ENCODE measurements at places on chromosomes 16 and 17.

DNA sequence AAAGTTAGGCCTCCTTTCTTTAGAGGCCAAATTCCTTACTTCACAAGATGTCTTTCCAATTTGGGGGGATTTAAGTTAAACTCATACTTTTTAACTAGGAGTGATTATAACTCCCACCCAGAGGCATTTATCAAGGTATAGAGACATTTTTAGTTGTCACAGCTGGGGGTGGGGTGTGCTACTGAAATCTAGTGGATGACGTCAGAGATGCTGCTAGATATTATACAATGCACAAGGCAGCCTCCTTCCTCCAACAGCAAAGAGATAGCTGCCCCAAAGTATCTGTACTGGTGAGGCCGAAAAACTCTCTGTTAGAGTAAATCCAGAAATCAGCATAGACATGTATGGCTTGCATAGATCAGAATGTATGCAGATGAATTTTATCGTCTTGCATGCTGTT, 324.0 kb downstream of the HS3ST4 start:
- DNase-seq = no peak

GRCh38 chr16:30488764-30489605, 16.4 kb downstream of the ITGAL start:
- DNase-seq = peak; percentile 27

DNA sequence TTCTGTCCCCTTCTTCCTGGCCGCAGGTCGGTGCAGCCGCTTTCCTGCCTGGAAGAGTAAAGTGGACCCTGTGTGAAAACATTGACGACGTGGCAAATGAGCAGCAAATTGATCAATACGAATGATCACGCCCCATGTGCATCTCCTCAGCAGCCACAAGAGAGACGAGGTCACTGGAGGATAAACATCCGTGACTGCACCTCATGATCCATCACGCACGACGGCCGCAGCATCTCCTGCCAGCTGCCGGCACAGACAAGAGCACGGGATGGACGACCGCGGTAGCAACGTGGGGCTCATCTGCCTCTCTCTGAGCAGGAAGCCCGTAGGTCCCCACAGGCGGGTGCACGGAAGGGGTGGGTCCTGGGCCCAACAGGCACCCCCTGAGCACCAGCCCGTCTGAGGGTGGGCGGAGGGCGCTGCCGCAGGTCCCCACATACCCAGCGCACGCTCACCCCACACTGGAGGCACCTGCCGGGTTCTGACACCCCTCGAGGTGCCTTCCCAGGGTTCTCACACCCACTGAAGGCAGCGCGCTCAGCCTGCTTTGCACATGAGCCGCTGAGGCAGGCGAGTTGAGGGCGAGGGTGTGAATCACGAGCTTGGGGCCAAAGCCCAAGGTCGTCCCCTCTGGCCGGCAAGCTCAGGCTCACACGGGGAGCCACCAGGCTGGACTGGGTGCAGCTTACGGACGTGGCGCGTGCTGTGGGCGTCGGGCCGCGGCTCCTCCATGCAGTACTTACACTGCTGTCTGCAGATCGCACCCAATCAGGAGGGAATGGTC, 12.3 kb upstream of the CDH15 start:
- DNase-seq = no peak

DNA sequence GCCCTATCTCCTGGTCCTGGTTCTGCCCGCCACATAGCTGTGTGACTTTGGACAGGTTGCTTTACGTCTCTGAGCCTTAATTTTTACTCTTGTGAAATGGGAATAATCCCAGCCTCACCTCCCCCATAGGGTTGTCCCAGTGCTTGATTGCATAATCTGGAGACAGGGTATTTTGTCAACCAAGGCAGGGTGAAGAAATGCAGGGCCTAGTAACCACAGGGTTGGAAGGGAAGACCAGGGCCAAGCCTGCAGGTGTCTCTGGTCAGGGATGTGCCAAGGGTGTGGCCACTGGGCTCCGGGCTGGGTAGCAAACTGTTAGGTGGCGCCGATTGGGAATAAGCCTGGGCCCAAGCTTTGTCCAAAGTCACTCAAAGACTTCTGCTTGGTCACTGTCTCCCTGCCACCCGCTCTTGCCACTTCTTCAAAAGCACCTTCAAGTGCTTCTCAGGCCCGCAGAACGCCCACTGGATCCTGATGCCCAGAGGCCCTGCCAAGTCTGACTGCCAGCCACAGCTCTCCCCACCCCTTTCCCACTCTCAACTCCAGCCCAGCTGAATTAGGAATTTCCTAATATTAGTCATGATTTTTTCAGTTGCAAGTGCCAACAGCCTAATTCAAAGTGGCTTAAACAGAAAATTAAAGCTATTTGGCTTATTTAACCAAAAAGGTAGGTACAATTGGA, 20.6 kb upstream of the COL1A1 start:
- DNase-seq = peak; percentile 91

DNA sequence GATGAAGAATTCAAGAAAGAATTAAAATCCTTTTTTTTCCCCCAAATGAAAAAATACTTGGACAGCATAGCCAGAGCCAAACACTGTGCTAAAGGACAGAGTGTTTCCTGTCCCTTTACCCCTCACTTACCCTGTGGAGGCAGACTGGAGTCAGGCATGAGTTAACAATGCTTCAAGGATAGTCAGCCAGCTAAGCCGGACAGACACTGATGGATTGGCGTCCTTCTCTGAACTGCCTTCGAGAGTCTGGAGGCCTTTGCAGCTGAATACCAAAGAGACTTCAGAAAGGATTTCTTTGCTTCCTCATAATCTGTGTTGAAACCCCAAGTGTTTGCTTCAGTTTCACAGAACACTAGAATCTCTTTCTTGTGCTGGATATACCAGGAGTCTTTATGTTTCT, 4.6 kb downstream of the METTL9 start:
- DNase-seq = no peak

DNA sequence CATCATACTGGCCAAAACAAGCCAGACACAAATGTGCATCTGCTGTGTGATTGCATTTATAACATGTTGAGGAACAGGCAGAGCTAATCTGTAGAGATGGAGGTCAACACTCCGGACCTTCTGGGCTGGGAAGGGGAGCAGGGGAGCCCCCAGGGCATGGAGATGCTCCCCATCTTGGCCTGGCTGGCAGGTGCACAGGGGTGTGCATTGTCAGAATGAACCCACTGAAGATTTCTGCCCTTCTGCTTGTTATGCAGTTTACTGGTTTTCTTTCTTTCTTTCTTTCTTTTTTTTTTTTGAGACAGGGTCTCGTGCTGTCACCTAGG, 146.9 kb downstream of the CMIP start:
- no peak for DNase-seq

GRCh38 chr16:11256661-11257130, 692 bp upstream of the SOCS1 start:
- DNase-seq = peak; percentile 60

DNA sequence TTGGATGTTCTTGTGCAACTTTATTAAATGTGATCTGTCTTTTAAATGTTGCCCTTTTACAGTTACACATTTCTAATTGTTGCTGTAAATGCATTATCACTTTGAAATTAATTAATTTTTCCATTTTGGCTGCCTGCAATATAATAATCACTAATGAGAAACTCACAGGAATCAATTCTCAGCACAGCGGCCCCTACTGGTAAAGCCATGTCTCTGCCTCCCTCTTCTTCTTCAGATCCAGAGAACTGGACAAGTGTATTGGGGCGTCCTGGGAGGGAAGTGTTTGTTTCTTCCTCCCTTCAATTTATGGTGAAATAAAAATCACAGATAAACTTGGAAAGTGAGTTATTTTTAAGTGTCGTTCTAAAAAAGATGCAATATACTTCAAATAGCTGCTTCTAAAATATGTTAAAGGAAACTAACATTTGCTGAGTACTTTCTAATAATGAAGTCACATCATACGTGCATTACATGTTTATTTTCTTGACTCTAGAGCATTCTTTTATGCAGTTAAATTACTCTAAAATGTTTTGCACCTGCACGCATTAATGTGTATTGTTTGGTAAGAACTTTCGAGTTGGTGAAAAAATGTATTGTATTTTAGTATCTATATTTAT, 338.0 kb downstream of the WWOX start:
- no peak for DNase-seq

DNA sequence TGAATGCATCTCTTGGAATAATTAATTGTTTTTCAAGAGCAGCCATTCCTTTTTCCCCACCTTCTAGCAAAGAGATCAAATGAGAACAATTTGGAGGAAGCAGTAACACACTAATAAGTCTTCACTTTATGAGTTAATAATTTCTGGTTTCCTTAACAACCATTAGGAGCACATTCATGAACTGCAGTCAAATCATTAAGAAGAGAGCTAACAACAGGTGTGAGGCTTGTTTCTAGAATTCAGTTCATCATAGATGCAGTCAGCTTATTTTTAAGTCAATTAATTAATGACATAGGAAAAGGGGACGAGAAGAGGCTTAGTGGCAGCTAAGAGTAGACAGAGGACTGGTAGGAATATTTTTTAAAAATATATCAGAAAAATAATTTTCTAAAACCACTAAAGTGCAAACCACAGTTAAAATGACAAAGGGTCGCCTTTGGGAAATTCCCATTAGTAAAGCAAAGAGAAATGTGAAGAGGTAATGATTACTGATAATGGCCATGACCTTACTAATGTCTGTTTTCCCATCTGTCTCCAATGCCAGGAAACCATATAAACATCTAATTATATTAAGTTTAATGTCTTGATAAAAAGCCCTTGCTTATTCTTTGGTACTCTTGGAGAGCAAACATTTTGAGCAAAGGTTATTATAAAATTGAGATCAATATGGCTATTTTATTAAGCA, 184.2 kb downstream of the KCNJ2 start:
- DNase-seq = no peak

- peak; percentile 71 for DNase-seq
Observed at GRCh38 chr17:50787106-50787505, 19.8 kb upstream of the ANKRD40CL start.

DNA sequence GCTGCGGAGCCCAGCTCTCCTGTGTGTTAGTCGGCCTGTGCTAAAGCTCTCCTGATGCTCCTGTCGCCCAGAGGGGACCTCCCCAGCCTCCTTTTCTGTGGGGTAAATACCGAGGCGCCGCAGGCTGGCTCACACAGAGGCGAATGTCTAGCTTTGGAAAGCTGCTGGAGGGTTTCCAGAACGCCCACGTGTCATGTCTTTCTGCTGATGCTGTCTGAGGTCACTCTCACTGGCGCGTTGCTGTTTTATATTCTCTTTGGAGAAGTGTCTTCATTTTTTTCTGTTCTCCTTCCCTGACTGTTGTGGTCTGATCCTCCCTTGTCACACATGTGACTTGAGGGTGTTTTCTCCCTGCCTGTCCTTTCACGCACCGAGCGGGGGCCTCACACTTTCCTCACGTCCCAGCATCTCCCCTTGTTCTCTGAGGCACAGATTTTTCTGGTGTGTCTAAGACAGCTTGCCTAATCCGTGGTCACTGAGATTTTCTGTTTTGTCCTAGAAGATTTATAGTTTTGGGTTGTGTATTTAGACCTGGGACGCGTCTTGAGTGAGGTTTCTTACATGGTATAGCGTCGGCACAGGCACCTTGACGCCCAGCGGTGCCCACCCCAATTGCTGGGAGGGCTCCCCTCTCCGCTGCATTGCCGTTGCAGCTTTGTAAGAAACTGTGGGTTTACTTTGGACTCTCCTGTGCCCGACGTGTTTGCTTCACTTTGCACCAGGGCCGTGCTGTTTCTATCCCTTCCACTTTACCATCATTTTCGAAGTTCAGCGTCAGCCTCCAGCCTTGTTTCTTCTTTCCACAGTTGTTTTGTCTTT, 92.1 kb upstream of the ZNF750 start:
- peak; percentile 81 for DNase-seq

- DNase-seq = no peak
Observed at GRCh38 chr17:68600931-68601564, at the start of gene FAM20A. Gene FAM20A, minus strand, starts transcription at chr17:68601367. Its CDS starts 701 bp downstream, at chr17:68600666.

DNA sequence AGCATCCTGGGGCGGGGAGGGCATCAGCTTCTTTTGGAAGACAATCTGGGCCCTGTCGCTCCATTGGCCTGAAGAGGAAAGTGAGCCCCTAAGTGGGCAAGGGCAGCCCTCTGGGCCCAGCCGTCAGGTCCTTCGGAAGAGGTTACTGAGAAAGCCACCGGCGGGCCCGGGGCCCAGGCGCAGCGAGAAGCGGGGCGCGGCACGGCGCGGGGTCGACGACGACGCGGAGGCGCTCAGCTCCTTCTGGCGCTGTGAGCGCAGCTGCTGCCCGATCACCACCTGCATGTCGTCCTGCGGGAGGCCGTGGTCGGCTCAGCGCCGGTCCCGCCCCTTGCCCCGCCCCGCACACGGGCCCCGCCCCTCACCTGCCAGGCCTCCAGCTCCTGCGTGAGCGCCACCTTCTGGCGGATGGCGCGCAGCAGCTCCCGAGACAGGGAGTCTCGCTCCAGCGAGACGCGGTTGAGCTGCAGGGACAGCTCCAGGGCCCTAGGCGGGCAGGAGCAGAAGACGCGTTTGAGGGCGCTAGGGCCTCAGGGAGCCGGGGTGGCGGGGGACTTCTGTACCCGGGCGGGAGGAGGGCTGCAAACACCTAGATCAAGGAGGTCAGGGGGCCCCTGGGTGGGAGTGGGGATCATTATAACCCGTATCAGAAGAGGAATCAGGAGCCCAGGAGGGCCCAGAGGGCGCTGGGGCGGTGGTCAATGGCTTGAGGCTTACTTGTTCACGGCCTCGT, 4.3 kb downstream of the THOC6 start:
- DNase-seq = peak; percentile 78

- no peak for DNase-seq
Observed at GRCh38 chr17:56849131-56849530, 15.2 kb downstream of the DGKE start.

DNA sequence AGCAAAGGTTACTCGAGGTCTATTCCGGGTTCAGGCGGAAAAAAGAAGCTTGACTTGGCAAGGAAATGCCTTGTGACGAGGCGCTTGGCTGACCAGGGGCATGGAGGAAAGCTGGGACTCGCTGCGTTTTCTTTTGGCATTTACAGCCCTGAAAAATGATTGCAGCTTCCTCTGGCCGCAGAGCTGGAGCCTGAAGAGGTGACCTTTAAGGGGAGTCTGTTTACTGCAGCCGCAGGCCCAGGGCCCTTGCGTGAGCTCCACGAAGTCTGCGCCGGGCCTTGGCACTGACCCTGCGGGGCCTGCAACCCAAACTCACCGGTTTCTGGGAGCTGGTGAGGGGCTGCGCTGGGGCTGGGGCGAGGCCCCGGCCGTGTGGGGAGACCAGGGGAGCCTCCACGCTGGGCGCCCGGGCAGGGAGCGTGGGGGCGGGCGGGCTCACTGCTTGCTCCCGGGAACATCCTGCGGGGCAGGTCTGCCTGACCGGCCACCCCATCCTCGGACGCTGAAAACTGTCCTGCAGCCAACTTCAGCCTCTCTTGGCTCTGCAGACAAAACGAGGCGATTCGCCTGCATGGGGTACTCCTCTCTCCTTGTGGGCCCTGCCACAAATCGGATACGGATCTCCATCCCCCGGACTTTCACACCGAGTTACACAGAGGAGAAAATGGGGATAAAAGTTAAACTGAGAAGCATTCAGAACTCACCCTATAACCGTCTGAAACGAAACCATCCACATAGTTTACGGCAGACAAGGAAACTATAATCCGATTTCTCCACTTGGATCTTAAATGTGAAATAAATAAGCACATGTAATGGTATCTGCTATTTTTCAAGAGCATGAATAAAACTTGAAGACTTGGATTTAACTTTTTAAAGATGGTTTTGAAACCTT, 206.3 kb upstream of the FOXF1 start:
- DNase-seq = no peak

DNA sequence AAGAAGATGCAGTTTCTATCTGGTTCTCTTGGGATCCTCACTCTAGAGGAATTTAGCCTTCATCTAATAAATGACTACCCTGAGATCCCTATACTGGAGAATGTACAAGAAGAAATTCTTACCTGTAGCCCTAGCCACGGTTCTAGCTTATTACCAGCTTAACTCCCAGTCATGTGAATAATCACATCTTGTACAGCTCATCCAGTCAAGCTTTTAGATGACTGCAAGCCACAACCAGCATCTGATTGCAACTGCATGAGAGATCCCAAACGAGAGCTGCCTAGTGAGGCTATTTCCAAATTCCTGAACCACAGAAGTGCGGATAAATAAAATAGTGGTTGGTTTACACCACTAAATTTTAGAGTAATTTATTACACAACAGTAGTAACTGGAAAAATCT, 196.0 kb upstream of the CPHXL start:
- DNase-seq = no peak

Data from mammary epithelial cell (primary cell).